ENCODE measurements at places on chromosomes 4 and X. TPM values are rescaled to one million over a fixed set of nuclear protein-coding genes. Genes with fewer than 3 reads are reported as not detected.

The TASL gene
- total RNA-seq = 7.2 TPM

The MGAT4D gene
- total RNA-seq = not detected

The EGF gene
- total RNA-seq = not detected

The TLR3 gene
- total RNA-seq = 1.8 TPM

The ACE2 gene
- not detected for total RNA-seq

The TMEM175 gene
- total RNA-seq = 26.5 TPM

The ASB11 gene
- not detected for total RNA-seq

The VEGFD gene
- not detected for total RNA-seq

The PCDH11X gene
- 0.07 TPM for total RNA-seq

The USP26 gene
- total RNA-seq = not detected

The TCEAL7 gene
- not detected for total RNA-seq

The RNF175 gene
- total RNA-seq = not detected

GRCh38 chrX:17082831-17083230, 136.4 kb downstream of the REPS2 start:
- DNase-seq = no peak
- H3K27ac ChIP-seq = no peak overlapping the region
- peaks cover 20% of the 10 kb centered on the region for H3K27me3 ChIP-seq
- H3K4me3 ChIP-seq = no peak overlapping the region
- no peaks in the 10 kb centered on the region for H3K36me3 ChIP-seq

DNA sequence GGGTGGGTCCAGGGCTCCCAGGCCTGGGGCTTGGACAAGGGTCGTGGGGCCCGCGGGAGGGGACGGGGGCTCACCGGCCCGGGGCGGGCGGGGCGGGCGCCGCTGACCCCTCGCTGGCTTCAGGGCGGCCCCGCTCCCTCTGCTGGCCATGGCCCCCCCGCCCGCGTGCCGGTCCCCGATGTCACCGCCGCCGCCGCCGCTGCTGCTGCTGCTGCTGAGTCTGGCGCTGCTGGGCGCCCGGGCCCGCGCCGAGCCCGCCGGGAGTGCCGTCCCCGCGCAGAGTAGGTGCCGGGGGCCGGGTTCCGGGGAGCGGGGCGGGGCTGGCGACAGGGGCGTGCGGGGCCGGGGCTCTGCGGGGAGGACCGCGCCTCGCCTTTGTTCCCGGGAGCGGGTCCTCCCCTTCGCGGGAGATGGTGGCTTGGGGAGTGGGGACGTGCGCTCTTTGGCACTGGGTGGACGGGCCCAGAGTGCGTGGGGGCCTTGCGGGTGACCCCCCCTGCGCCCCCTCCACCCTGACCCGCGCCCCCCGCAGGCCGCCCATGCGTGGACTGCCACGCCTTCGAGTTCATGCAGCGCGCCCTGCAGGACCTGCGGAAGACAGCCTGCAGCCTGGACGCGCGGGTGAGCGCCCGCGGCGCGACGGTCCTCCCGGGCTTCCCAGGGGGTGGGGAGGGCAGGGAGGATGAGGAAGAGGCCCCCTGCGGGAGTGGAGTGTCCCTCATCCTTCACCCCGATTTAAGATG, 16.8 kb upstream of the NAT8L start:
- H3K27ac ChIP-seq = no peak overlapping the region
- H3K4me1 ChIP-seq = peaks cover 6% of the 10 kb centered on the region
- H3K4me3 ChIP-seq = peak overlapping the region; percentile 79
- peaks cover 11% of the 10 kb centered on the region for H3K27me3 ChIP-seq

DNA sequence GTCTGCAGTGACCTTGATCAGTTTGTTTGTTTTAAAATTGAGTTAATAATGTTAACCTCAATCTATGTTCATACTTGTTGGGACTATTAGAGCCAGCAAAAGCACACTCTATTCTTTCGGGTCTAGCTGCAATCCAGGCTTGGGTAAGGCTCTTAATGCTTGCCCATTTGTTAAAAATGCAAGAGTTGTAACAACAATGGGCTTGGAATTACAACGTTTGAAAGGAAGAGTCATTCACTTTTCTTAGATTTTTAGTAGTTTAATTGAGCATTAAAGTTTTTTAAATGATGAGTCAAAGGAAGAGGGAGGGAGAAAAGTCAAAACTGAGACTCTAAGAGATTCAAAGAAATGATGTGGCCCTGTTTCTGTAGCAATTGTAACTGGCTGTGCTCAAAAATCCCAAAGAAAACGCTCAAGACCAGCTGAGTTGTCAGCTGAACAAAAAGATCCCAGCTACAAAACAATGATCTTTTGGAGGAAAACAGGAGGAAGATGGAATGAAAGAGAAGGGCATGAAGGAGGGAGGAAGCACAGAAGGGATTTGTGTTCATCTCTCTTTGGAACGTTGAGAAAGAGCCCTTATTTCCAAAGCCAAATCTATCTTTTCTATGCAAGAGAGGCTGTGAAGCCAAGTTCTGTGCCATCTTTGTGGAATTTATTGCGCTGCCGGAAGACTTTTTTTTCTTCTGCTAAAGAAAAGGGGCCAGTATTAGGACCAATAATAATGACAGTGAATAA, 5.5 kb downstream of the SCD5 start:
- no peak overlapping the region for H3K4me3 ChIP-seq
- H3K36me3 ChIP-seq = no peaks in the 10 kb centered on the region
- no peaks in the 10 kb centered on the region for H3K27me3 ChIP-seq
- no peak overlapping the region for H3K27ac ChIP-seq
- peaks cover 6% of the 10 kb centered on the region for H3K4me1 ChIP-seq

- DNase-seq = no peak
- peaks cover 20% of the 10 kb centered on the region for H3K27me3 ChIP-seq
- H3K4me1 ChIP-seq = peaks cover 13% of the 10 kb centered on the region
These were observed 5.3 kb upstream of the OPHN1 start for GRCh38 chrX:68438575-68438974.

- H3K4me1 ChIP-seq = no peaks in the 10 kb centered on the region
- H3K4me3 ChIP-seq = no peak overlapping the region
- DNase-seq = no peak
- peaks cover 9% of the 10 kb centered on the region for H3K27me3 ChIP-seq
- H3K36me3 ChIP-seq = no peaks in the 10 kb centered on the region
These were observed 43.2 kb downstream of the HAND2 start for GRCh38 chr4:173486714-173487392.

- no peak overlapping the region for H3K4me3 ChIP-seq
- peaks cover 4% of the 10 kb centered on the region for H3K27me3 ChIP-seq
- H3K27ac ChIP-seq = no peak overlapping the region
- no peaks in the 10 kb centered on the region for H3K4me1 ChIP-seq
- DNase-seq = no peak
These were observed 67.6 kb downstream of the ATG4A start for GRCh38 chrX:108159028-108159670.

DNA sequence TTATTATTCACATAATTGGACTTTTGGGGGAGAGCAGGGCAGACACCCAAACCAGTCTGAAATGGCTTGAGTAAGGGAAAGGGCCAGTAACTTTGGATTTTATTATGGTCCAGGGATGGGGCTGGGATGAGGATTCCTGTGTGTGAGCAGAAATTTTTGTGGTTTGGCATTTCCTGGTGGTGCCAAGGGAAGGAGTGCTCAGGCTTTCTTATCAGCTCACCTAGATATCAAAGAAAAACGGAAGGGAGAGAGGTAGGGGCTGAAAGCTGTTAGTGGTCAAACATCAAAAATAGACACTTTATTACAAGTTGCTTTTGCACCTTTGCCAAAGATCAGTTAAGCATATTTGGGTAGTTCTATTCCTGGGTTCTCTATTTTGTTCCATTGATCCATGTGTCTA, 128.5 kb upstream of the DIPK2B start:
- peaks cover 15% of the 10 kb centered on the region for H3K27me3 ChIP-seq
- no peak overlapping the region for H3K27ac ChIP-seq
- no peak for DNase-seq
- H3K4me1 ChIP-seq = peaks cover 6% of the 10 kb centered on the region
- H3K36me3 ChIP-seq = no peaks in the 10 kb centered on the region

DNA sequence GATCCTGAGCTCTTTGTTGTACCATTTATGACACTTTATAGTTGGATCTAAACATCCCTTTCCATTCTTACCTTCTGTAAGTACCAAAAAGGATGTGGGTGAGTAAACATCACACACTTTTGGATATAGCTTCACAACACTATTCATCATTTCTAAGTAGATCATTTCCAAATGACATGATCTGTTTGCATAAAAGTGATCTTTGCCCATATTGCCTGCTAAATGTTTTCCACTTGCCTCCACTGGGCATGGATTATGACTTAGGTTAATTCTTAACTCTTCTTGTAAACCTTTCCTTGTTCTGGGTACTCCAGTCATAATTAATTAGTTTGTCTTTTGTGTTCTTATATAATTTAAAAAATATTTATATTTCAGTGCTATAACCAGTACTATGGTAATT, 244.9 kb upstream of the AGA start:
- no peak overlapping the region for H3K27ac ChIP-seq
- no peak for DNase-seq
- no peaks in the 10 kb centered on the region for H3K27me3 ChIP-seq
- H3K36me3 ChIP-seq = no peaks in the 10 kb centered on the region

GRCh38 chrX:110145854-110146253, 142.9 kb downstream of the TMEM164 start:
- H3K27ac ChIP-seq = peak overlapping the region; percentile 20
- H3K36me3 ChIP-seq = peaks cover 8% of the 10 kb centered on the region
- peaks cover 3% of the 10 kb centered on the region for H3K27me3 ChIP-seq

DNA sequence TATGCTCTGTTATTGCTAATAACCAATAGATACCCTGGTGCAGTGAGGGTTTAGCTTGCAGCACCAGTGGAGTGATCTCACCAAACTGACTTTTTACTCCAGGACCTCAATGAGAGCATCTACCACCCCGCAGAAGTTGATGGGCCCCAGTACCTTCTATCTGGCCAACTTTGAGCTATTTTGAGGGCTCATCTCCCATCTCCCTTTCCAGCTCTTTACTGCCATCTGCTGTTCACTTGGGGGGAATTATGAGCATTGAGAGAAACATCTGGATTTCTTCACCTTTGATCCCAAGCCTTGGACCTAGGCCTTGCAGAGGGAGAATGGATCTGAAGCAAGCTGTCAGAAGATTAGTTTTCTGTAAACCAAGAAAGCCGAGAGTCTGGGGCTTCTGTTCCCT, 143.6 kb downstream of the TMEM164 start:
- H3K27ac ChIP-seq = no peak overlapping the region
- H3K27me3 ChIP-seq = no peaks in the 10 kb centered on the region
- H3K4me3 ChIP-seq = no peak overlapping the region

- no peaks in the 10 kb centered on the region for H3K36me3 ChIP-seq
- H3K4me3 ChIP-seq = no peak overlapping the region
- no peak overlapping the region for H3K27ac ChIP-seq
- no peak for DNase-seq
- H3K4me1 ChIP-seq = no peaks in the 10 kb centered on the region
- no peaks in the 10 kb centered on the region for H3K27me3 ChIP-seq
These were observed 1180.2 kb downstream of the FAM133A start for GRCh38 chrX:94854251-94854650.

- H3K4me3 ChIP-seq = peak overlapping the region; percentile 52
- H3K27me3 ChIP-seq = peaks cover 2% of the 10 kb centered on the region
- H3K36me3 ChIP-seq = peaks cover 22% of the 10 kb centered on the region
- DNase-seq = no peak
- H3K4me1 ChIP-seq = peaks cover 21% of the 10 kb centered on the region
These were observed 6.6 kb downstream of the MSL3 start for GRCh38 chrX:11764602-11765067.

DNA sequence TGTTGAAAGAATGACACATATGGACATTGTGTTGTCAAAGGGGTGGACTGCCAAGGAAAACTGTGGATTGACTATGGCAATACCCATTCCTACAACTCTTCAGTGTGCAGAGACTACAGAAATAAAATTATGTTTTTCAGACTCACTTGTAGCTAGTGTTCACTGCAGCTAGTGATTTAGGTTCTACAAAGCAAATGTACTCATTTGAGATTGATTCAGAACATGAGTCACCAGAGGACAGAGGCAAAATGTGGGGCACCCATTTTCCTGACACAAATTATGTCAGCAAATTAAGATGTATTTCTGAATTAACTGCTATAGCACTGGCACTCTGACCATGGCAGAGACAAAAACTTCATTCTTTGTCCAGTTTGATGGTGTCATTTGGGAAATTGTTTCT, 40.7 kb downstream of the SPCS3 start:
- no peaks in the 10 kb centered on the region for H3K36me3 ChIP-seq
- no peak overlapping the region for H3K4me3 ChIP-seq
- no peaks in the 10 kb centered on the region for H3K4me1 ChIP-seq
- H3K27me3 ChIP-seq = no peaks in the 10 kb centered on the region
- no peak for DNase-seq
